ENCODE measurements at places on chromosomes 2 and 18.

DNA sequence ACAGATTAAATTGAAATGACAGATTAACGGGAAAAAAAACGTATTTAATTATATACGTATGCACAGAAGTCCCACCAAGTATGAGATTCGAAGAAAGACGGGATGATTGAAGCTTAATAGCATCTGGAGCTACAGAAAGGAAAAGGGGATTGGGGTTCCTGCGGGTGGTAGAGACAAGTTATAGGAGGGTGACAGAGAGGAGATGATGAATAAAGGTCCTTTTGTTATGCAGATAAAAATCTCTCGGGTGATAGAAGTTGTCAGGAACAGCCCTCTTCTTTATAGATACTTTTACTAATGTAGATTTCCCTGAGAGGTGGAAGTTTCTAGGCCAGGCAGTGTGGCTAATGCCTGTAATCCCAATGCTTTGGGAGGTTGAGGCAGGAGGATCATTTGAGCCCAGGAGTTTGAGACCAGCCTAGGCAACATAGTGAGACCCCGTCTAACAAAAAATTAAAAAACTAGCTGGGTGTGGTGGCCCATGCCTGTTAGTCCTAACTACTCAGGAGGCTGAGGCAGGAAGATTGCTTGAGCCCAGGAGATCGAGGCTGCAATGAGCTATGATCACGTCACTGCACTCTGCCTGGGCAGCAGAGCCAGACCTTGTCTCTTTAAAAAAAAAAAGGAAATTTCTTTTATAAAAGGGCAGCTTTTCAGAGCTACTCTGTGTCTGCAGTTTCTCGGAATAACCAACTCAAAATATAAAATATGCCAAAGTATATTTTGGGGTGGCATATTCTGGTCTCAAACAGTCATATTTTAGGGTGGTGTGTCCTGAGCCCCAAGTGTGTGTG is 113.0 kb downstream of the STPG4 start:
- DNase-seq, result no peak

DNA sequence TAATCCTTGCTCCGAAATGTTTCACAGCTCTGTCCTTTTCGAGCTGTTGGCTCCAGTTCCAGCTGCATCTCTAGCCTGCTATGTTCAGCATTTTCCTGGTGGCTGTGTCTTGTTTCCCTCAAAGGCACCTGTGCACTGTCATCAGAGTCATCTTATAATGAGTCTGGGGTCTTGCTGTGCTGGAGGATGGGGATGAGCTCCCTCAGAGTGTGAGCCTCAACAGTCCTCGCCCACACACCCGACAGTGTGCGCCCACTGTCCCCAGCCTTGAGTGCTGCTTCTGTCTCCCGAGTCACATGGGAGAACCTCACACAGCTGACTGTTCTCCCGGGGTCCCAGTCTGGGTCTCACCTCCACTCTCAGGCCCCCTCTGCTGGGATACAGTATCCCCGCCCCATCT is 25.4 kb downstream of the SPP2 start:
- DNase-seq, result no peak

DNA sequence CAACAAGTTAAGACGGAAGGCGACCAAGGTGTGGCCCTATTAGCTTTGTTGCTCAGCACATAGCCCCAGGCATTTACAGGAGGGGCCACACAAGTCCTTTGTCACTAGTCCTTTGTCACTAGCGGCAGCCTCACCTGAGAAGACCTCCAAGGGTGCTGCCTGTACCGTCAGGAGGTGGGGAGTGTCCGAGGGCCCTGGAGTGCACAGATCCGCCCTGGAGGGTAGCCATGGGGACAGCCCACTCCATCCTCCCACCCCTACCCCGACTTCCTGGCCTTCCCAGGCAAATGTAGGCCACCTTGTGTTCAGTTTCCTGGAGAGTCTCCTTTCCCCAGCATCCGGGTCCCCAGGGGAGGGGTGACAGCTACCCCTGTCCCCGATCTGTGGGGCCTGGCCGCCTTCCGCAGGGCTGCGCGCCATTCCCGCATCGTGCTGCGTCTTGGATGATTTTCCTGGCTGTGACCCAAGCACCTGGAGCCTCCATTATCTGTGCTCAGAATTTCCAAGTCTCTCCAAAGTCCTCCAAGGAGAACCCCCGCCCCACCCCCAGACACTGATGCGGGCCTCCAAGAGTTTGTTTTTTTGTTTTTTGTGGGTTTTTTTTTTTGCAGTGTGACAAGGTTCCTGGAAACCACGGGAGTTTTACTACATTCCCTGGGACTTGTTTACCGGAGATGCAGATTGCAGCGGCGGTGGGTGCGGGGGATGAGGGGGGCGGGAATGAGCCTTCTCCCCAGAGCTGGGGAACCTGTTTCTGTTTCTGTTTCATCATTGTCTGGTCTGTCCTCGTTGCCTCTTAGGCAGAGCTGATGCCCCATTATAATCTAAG is 28.6 kb downstream of the TEX44 start:
- DNase-seq, result peak; percentile 12

GRCh38 chr2:158810731-158811460 is 15.8 kb downstream of the DAPL1 start:
- no peak for DNase-seq

DNA sequence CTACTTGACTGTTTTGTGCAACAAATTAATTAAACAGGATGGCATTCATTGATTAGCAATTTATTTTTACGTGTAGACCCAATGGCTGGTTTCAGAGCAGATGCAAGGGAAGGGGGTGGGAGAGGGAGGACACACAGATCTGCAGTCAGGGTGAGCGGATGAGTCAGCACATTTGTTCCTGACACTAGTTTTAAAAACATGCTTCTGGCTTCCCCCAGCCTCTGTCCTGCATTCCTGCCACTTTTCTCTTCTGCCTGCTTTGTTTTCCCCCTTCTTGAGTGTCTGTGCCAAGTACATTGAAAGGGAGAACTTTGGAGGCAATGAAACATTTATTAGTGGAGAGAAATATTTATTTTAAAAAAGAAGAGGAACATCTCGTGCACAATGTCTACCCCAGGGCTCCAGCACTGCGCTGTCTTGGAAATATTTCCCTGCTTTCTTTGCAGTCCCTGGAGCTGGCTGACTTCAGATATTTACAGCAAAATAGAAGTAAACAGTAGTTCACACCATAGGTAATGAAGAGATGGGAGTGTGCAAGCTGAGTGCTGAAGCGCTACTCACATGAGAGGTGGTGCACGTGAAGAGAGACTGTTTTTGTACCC is 52.2 kb downstream of the NRP2 start:
- DNase-seq, result no peak

DNA sequence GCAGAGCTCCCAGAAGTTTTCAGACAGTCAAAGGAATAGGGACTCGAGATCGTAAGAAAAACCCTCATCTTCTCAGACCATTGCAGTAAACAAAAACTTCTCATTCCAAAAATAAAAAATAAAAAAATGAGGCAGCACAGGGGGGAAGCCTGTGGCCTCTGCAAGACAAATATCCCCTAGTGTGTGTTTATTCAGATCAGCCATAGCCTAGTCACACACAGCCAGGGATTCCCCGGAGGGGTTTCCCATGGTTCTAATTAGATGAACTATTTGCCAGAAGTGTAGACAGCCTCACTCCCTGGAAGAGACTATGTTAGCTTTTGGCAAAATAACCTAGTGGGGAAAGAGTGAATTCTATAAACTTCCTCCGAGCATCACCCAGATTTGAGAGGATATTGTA is 122.9 kb upstream of the KLF7 start:
- DNase-seq, result peak; percentile 9

DNA sequence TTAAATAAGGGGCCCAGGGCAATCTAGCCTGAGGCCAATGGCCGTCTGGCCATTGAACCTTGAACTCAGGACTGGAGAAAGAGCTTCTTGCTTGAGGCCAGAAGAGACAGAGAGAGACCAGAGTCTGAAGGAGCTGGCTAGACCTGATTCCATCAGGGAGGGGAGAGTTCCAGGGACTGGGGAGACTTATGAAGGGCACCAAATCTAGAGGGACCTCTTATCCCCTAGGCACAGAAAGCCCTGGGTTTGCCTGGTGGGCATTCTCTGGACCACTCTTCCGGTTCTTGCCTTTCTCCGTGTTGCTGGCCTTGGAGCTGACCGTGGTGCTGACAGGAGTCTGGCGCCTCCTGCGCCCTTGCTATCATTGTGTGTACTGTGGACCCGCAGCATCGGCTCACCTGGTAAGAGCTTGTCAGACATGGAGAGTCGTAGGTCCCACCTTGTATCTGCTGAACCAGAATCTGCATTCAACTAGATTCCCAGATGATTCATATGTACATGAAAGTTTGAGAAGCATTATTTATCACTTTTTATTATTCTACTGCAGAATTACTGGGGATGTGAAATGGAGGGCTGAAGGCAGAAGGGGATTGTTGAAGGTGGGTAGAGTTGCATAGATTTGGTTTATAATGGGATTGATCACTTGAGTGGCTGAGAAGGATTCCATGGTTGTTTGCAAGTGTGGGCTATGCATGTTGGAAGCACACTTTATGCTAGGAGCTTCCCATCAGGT is 4.3 kb upstream of the TRPM8 start:
- no peak for DNase-seq

DNA sequence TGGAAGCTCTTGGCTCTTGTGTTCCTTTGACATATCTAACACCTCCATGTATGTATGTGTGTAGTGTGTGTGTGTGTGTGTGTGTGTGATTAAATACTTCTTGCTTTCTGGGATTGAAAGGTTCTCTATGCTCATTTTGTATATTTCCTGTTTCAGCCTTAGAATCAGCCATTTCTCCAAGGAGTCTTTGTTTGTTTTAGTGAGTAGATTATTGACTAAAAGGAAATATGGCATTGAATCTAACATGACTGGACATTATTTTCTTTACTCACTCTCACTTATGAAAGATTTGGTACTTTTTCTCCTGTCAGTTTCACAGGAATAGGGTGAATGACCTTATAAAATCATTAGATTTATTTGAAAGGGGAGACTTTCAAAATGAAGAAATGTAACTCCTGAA is 413.8 kb upstream of the SLC14A2 start:
- no peak for DNase-seq

DNA sequence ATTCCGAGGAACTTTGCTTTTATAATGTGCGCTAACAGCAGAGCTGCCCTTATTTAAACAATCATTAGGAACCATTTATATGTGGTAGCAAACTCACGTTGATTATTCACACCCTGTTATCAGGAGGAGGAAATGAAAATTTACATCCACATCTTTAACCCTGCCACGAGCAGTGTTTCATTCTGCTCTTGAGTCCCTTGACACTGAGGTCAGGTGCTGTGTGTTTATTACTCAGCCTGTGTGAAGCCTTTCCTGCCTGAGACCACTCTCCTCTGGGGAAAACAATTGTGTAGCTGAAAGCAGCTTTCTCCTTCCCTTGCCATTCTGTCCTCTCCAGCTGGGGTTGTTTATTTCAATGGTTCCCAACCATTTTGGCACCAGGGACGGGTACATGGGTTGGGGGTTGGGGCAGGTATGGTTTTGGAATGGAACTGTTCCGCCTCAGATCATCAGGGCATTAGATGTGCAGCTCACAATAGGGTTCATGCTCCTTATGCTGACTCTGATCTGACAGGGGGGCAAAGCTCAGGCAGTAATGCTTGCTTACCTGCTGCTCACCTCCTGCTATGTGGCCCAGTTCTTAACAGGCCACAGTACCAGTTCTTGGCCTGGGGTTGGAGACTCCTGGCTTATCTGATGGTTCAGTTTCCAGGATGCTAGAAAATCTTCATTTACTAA is 651.1 kb downstream of the TDRD15 start:
- no peak for DNase-seq

DNA sequence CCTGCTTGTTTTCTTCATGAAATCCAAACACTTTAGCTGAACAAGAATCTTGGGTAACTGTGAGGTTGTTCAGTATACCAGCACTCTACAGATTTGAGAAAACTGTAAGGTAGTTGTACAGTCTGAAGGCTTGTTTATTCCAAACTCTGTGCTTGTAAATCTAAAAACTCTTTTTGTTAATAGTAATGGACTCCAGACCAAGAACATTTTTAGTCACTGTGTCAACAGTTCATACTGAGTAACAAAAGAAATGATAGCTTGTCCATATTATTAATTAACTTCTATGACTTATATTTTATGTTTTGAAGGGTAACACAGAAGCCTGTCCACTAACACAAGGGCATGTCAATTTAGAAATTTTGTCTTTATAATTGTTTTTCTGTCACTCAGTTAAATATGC is 72.2 kb upstream of the KYNU start:
- DNase-seq, result no peak

All from NCI-H2081 (cell line).